ENCODE measurements at places on chromosomes 2 and 18.

GRCh38 chr18:9237981-9238380 lies 96.6 kb upstream of the TWSG1 start:
- DNase-seq = no peak

DNA sequence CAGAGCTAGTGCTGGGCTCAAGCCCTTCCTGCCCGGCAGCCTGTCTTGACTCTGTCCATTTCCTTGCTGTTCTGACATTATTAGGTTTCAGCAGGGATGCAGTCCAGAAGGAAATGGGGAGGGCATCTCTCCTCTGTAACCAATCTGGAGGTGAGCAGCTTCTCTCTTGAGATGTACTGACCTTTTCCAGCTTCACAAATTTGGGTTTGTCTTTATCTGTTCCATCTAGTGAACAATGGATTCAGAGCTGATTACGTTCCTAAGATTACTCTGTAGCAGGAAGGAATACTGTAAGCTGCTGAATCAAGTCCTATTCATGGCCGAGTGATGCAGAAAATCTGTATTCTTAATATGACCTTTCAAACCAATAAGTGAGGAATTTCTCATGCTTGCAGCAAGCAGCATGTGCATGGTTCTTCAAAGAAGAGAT lies 11.0 kb downstream of the PLA2R1 start:
- no peak for DNase-seq

- DNase-seq = no peak
Measured at GRCh38 chr18:75677696-75678455, 250.4 kb upstream of the SMIM21 start.

DNA sequence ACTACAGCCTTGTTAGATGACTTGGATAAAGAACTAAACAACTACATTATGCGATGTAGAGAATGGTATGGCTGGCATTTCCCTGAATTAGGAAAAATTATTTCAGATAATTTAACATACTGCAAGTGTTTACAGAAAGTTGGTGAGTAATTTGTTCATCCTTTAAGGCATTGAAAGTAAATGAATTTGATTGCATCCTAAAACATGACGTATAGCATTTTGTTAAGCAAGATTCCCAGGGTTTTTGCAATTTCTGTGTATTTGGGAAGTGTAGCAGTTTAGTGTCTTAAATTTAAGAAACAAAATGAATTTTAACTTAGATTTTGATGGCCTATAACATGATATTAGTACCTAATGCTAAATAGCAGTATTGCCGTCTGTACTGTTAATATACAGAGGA lies 24.8 kb downstream of the NOP58 start:
- no peak for DNase-seq

DNA sequence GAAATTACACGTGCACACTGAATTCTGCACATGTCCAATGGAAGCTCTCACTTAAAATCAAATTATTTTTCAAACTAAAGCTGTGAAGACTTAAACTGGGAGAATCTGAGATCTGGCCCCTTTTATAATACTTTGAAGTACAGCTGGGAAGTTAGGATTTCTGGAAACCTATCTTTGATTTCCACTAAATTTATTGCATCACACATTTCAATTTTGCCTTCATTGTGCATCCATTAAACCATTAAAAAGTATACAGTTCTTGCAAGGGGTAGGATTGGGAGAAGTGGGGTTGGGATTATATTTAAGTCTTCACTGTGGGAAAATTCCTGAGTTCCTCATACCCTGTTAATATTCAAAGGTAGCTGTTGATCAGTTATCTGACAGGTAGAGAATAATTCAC lies 1229.6 kb upstream of the ZEB2 start:
- DNase-seq = no peak

GRCh38 chr2:129191530-129191929 lies 787.9 kb upstream of the RAB6C start:
- DNase-seq = peak; percentile 49

DNA sequence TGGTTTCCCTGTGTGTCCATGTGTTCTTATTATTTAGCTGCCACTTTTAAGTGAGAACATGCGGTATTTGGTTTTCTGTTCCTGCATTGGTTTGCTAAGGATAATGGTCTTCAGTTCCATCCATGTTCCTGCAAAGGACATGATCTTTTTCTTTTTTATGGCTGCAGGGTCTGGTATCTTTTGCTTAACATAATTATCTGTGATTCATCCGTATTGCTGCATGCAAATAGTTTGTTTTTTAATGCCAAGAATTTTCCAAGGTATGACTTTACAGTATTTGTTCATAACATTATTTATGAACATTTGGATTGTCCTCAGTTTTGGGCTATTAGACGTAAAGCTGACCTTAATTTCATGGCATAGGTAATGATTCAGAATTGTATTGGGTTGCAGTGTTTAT lies 17.8 kb downstream of the GIGYF2 start:
- no peak for DNase-seq

GRCh38 chr2:118672571-118673158 lies 174.8 kb downstream of the EN1 start:
- DNase-seq = no peak

- no peak for DNase-seq
Measured at GRCh38 chr2:236686561-236686960, 116.9 kb downstream of the ACKR3 start.

DNA sequence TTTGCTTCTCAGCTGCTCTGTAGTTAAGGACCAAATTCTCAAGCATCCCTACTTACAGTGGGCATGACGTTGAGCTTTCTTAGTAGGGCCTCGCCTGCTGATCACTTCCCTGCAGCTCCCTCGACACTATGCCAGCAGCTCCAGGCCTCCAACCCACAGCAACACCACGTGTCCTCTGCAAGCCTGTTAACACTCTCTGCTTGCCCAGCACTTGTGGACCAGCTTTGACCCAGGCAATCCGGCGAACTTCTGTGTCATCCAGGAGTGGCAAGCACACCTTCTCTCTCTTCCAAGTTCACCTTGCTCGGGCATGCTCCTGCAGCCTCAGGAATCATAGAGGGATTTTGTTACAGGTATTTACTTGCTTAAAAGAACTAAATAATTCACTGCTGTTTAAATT lies 138.6 kb upstream of the FHL2 start:
- peak; percentile 86 for DNase-seq

GRCh38 chr2:1625281-1626001 lies 118.9 kb downstream of the PXDN start:
- DNase-seq = peak; percentile 99

GRCh38 chr2:231184319-231184718 lies 14.1 kb upstream of the ARMC9 start:
- no peak for DNase-seq

DNA sequence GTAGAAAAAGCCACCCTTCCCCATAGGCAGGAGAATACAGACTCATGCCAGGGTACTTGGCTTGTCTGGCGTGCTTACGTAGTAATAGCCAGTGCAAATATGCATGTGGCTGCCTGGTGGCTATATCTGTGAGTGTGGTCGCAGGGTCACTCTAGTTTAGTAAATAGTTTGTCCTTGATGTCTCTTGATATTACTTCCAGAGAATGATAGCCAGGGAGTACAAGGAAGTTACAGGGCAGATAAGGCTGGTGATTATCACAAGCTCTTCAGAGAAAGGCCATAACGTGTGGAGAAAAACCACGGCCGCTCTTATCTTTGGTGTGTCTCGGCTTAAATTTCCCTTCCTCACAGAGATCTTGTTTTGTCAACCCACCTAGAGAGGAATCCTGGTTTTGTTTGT lies 54.3 kb upstream of the SLC39A10 start:
- DNase-seq = no peak

DNA sequence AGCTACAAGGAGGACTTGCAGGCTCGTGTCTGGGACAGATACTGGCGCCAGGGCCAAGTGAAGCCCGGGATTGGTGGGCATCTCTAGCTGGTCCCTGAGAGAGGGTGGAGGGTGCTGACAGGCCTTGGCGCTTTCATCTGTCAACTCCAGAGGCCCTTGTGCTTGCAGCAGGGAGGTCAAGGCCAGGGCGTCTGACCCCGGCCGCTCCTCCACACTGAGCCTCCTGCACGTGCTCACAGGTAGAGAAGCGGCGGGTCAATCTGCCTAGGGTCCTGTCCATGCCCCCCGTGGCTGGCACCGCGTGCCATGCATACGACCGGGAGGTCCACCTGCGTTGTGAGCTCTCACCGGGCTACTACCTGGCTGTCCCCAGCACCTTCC lies 9.5 kb downstream of the CAPN10 start:
- DNase-seq = no peak

GRCh38 chr2:223019987-223020717 lies 31.8 kb upstream of the KCNE4 start:
- DNase-seq = no peak

- DNase-seq = peak; percentile 93
Measured at GRCh38 chr2:197615016-197615652, 60.3 kb downstream of the RFTN2 start.

GRCh38 chr2:120791962-120792297 lies 56.3 kb downstream of the GLI2 start:
- DNase-seq = peak; percentile 92

- peak; percentile 99 for DNase-seq
Measured at GRCh38 chr18:54776282-54776977, 51.8 kb upstream of the RAB27B start.

DNA sequence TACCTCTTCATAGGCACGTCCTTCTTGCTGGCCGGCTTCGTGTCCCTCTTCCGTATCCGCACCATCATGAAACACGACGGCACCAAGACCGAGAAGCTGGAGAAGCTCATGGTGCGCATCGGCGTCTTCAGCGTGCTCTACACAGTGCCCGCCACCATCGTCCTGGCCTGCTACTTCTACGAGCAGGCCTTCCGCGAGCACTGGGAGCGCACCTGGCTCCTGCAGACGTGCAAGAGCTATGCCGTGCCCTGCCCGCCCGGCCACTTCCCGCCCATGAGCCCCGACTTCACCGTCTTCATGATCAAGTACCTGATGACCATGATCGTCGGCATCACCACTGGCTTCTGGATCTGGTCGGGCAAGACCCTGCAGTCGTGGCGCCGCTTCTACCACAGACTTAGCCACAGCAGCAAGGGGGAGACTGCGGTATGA lies 2.3 kb downstream of the FZD7 start:
- no peak for DNase-seq

DNA sequence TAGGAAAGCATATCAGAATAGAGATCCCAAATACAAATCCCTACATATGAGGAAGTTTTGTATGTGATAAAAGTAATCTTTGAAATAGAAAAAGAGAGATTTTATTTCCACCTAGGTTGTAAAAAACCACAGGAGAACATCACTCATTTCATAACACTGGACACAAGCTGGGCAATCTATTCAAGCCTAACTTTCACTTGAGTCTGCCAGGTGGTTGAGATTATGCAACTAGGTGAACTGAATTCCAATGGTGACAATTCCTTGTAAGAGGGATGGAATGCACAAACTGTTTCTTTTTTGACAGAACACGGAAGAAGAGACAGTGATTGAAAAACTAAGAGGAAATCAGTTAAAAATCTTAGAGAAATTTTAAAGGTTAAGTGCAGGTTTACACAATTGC lies 619.6 kb upstream of the TMEFF2 start:
- DNase-seq = peak; percentile 7

GRCh38 chr18:68298330-68298729 lies 416.6 kb downstream of the TMX3 start:
- no peak for DNase-seq

GRCh38 chr18:75129717-75130477 lies 79.0 kb downstream of the PTGR3 start:
- DNase-seq = no peak

- no peak for DNase-seq
Measured at GRCh38 chr18:43031169-43031568, 84.3 kb downstream of the RIT2 start.

DNA sequence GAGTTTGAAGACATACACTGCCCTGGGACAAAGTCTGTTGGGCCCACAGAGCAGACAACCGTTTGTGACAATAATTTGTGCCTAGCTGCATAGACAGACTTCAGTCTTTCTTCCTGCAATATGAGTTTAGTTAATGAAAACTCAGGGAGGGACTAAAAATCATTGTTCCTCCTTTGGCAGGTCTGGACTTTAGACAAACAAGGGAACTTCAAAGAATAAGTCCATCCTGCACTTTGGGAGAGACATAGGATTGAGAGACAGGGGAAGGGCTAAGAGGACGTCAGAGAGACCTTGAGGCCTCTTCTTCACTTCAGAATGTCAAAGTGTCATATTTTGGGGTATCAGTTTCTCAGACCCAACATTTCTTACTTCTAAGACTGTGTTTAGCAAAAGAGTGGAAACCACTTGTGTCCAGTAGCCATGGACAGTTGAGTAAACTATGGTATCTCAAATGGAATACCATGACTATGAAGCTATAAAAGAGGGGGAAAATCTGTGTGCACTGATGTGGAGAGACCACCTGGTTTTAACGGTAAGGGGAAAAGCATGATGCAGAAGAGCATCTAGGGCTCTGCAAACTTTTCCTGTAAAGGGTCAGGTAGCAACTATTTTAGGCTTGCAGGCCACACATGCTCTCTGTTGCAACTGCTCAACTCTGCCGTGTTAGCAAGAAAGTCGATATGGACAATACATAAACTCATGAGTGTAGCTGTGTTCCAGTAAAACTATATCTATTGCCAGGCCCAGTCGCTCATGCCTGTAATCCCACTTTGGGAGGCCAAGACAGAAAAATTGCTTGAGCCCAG lies 217.8 kb upstream of the SH3BP4 start:
- DNase-seq = no peak

DNA sequence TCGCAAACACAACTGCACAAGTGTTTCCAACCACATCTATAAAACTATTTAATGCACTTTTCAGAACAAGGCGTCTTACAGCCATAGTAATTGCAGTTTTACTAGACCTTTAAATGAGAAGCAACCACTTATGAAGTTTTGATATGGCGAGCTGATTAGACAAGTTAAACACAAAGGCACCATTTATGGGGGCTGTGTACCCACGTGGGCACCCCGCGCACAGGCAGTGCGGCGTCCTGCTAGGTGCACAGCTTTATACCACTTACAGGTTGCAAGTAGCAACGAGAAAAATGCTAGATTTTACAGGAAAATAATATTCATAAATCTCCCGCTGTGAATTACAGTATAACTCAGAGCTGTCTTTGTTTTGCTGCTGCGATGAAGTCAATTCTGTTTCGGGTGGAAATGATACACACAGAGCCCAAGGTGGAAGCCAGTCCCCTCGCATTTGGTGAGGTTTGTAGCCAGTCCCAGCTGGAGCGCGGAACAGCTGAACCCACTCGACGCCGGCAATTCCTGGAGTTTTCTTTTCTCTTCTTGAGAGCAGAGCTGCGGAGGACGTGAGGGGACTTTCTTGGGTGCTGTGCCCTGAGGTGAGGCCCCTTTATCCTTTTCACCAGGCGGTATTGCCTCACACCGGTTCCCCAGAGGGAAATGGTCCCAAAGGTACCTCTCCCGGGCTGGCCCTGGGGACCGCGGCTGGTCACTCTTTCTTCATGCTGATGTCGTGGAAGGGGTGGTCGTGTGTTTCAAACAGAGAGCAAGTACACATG lies 76.7 kb downstream of the PTGR3 start:
- DNase-seq = no peak

GRCh38 chr2:179129574-179130238 lies 79.8 kb upstream of the CCDC141 start:
- DNase-seq = peak; percentile 25

GRCh38 chr2:136025057-136025973 lies 39.9 kb upstream of the DARS1 start:
- DNase-seq = peak; percentile 77

GRCh38 chr2:179393481-179393880 lies 128.8 kb upstream of the SESTD1 start:
- DNase-seq = no peak

Data from epithelial cell of esophagus (primary cell).